ENCODE measurements at places on chromosomes 1 and 21.

DNA sequence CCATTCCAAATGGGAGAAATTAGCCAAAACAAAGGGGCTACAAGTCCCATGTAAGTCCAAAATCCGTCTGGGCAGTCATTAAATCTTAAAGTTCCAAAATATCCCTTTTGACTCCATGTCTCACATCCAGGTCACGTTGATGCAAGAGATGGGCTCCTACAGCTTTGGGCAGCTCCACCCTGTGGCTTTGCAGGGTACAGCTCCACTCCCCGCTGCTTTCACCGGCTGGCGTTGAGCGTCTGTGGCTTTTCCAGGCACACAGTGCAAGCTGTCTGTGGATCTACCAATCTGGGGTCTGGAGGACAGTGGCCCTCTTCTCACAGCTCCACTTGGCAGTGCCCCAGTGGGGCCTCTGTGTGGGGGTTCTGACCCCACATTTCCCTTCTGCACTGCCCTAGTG lies 130.2 kb downstream of the TPR start:
- DNase-seq = no peak

- DNase-seq = no peak
Observed at GRCh38 chr1:179217943-179218507, 11.5 kb downstream of the ABL2 start.

DNA sequence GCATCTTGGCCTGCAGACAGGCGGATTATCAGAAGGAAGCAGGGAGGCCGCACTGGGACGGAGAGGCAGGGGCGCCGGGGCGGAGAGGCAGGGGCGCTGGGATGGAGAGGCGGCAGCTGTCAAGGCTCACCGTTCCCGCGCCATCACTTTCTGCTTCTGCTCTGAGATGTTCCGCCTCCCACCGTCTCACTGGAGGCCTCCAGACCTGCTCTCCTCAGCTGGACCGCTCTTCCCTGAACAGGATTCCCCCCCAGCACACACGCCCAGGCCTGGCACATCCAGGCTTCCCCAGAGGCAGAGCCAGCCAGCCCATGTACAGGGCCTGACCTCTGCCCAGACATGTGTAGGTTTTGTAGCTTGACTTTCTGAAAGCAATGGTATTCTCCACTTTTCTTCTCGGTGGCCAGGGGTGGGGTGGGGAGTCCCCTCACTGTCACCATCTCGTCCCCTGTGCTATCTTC lies 84.1 kb downstream of the RIPK4 start:
- DNase-seq = no peak

- DNase-seq = peak; percentile 52
Observed at GRCh38 chr1:156726549-156727226, 1.6 kb upstream of the METTL25B start.

DNA sequence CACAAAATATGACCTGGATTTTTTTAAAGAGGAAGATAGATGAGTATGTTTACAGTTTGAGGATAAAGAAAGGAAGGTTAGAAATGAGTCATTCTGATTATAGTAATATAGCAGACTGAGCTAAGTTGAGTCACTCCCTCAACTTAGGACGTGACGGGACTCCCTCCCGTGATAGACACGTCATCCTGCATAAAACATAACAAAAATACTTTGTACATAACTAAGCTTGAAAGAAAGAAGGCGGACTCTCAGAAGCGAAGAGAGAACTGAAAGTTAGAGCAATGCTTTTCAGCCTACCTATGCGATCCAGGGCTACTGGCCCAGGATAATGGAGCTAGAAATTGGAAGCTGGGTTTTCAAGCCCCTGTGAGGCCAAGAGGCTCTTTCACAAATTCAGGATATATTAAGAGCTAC lies 53.0 kb upstream of the DESI2 start:
- DNase-seq = no peak

DNA sequence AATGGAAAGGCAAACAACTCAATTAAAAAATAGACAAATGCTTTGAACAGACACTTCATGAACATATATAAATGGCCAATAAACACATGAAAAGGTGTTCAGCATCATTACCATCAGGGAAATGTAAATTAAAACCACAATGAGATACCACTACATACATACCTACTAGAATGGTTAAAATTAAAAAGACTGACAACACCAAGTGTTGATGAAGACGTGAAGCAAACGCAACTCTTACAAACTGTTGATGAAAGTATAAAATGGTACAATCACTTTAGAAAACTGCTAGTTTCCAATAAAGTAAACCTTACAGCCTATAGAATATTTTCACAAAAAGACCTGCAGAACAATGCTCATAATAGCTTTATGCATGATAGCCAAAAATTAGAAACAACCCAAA lies 10.1 kb downstream of the EIF2B3 start:
- no peak for DNase-seq

GRCh38 chr1:80158771-80159170 lies 1152.2 kb upstream of the ADGRL4 start:
- DNase-seq = no peak

GRCh38 chr1:216535059-216535458 lies 111.8 kb upstream of the USH2A start:
- DNase-seq = no peak

- DNase-seq = no peak
Observed at GRCh38 chr1:165494949-165495857, 48.6 kb upstream of the LRRC52 start.

- no peak for DNase-seq
Observed at GRCh38 chr1:94031591-94031990, 89.4 kb downstream of the ABCA4 start.

DNA sequence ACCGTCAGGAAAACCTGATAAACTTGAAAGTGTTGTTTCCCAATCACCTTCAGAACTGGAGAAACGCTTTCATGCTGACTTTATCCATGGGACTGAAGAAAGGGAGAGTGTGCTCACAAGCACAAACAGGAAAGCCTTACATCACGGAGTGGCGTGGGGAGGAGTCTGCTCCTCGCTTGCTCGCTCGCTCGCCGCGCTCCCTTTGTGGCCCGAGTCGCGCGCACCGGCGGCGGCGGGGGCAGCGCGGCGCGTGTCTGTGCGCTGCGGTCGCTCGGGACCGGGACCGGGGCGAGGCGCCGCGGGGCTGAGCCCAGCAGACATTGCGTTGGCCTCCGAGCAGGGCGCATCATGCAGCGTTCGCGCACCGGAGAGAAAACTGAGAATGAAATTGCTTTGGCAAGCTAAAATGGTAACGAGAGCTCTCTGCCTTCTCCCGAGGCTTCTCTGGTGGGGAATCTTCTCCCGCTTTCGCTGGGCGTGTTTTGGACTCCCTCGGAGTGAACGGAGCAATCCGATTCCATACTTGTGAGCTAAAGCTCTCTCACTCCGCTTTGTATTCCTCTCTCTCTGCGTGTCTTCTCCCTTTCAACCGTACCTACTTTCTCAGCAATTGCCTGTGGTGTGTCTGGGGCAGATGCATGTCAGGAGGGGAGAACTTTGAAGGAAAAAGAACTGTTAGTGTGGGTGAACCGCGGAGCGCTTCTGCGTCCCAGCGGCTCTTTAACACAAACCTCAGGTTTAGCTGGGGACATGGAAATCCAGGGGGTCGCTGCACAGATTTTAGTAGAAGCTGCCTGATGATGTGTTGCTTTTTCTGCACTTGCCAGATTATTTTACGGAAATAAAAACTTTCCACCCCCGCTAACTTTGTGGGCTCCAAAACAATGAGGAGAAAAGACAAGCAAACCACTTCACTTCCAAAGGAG lies at the start of gene RGL1:
Gene RGL1 (plus strand): TSS at position 205 of the 926 bp plus-strand sequence. CDS start 178 bp downstream, at position 383.
- peak; percentile 44 for DNase-seq

DNA sequence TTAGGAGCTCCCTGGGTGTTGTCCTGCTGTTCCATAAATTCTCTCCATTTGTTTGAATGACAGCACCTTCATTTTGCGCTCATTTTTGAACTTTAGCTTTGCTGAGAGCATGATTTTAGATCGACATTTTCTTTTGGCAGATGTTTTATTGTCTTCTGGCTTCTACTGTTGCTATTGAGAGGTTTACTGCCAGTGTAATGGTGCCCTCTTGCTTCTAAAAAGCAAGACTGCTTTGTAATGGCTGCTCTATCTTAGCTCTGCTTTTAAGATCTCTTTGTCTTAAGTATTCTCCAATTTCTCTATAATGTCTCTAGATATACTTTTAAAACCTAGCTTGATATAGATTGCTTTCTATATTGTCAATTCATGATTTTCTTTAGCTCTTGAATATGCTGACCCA lies 27.8 kb downstream of the THEM4 start:
- no peak for DNase-seq

DNA sequence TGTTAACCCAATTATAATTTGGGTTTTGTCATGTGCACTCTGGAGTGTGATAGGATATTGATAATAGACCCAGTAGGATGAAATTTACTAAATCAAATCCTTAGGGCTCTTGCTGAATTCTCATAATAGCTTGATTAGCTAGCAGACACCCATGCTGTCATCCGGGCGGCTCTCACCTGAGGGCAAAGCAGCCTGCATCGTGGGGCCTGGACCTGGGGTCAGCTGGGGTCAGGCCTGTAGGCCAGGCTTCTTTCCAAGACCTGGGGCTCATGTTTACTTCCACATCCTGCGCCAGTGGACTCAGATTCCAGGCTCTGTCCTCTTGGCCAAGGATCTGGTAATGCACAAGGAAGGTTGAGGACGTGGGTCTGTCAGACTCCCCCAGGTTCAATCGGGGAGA lies 486.3 kb downstream of the NPHP4 start:
- DNase-seq = no peak

- DNase-seq = no peak
Observed at GRCh38 chr1:109794319-109795132, 30.8 kb upstream of the EPS8L3 start.

DNA sequence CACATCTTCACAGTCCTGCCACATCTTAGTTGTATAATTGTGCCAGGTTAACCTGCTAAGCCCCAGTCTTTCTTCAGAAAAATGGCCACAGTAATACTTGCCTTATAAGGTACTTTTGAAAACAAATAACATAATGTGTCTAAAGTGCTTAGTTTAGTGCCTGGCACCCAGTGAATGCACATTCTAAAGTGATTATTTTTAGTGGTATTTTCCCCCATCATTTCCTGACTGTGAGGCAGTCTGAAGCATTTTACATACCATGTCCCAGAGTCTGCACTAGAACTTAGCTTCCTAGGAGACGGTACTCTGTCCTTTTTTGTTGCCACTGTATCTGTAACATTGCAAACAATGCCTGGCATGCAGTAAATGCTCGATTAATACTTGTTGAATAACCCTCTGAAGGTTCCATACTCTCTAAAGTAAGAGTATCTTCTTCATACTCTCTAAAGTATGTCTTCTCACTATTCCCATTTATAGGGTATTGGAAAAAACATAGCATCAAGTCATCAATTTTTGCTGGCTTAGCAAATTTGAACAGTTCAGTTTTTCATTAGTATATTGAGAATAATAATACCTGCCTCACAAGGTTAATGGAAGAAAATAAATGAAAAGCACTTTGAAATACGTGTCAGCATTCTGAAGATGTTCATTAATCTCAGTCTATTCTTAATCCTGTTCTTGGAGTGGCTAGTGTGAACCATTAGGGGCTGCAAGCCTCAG lies 43.7 kb downstream of the FMO3 start:
- no peak for DNase-seq

DNA sequence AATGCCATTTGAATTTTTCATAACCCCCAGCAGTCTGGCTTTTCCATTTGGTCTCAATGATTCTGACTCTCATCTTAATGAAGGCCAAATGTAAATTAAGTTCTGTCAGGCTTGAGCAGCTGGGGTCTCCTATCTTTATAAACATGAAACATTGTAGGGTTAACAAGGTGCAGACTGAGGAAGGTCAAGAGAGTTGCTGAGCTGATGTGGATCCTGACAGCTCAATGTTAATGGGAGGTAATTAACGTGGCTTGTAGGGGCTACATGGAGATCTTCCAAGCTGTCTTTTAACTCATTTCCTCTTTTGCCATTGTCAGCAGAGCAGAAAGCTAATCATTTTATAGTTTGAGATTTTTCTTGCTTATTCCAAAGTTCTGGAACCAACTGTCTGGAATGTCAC lies 55.2 kb downstream of the FGGY start:
- DNase-seq = no peak

GRCh38 chr1:91529856-91530255 lies 29.2 kb downstream of the CDC7 start:
- DNase-seq = no peak

- no peak for DNase-seq
Observed at GRCh38 chr1:198168227-198168626, 11.4 kb downstream of the NEK7 start.

DNA sequence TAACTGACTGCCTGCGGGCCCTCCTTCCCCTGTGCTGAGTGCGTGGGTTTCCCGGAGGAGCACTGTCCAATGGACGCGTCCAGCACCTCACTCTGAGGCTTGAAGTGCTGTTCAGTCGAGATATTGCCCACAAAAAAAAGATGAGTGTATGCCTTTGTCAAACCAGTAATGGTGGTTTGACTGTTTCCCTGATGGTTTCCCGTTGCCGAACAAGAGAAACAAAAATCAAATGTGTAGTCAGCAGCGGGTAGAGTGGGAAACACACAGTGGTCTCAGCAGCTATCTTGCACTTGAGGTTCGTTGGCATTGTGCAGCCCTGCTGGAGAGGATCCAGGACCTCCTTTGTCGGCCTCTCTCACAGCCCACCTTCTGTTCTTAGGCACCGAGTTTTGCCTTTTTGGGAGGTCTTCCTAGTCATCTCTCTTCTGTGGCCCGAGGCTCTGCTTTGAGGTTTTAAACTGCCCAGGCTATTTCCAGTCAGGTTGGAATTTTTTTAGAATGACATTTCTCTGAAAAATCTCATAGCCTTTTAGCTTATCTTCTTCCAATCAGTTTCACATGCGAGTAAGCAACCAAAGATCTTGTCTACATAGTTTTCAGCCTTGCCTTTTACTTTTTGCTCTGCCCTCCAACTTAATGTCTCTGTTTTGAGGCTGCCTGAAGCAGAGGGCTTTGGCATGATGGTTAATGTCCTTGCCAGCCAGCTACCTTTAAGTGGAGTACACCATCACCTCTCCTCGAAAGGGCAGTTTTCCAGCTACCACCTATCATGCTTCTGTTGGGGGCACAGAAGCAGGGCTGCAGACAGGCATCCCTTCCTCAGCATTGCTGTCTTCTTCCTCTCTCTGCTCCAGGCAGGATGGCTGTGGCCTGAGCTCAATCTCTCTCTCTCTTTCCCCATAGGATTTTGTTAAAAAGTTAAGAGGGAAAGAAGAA lies 132.3 kb downstream of the URB2 start:
- no peak for DNase-seq

DNA sequence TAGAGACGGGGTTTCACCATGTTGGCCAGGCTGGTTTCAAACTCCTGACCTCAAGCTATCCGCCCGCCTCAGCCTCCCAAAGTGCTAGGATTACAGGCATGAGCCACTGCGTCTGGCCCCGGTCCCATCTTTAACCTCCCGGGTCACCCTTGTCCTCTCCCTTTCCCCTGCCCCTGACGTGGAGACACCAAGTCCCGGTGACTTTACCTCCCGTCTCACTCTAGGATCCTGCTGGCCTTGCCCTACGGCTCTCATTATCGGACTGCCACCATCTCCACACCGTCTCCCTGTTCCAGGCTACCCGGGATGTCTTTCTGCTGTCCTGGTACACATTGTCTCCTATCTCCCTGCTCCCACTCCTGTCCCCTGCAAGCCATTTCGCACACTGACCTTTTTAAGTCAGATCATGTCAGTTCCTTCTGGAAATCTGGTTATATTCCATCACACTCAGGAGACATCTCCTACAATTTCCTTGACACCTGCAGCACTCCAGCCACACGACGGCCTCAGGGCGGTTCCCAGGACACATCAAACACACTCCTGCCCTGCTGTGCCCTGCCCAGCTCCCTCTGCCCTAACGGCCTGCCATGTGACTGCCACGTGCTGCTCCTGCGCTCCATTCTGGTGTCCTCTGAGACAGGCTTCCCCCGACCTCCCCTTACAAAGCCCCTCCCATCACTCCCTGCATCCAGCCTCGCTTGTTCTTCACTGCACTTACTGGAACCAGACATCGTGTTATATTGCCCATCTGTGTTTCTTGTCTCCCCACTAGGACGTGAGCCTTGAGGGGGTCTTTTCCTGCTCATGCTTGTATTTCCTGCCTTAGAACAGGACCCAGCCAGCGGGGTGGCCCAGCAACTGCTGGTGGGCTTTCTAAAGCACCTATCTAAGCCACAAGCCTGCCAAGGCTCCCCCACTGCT lies 32.7 kb downstream of the TTC39A start:
- no peak for DNase-seq
